ENCODE measurements at places on chromosomes 11 and 22.

DNA sequence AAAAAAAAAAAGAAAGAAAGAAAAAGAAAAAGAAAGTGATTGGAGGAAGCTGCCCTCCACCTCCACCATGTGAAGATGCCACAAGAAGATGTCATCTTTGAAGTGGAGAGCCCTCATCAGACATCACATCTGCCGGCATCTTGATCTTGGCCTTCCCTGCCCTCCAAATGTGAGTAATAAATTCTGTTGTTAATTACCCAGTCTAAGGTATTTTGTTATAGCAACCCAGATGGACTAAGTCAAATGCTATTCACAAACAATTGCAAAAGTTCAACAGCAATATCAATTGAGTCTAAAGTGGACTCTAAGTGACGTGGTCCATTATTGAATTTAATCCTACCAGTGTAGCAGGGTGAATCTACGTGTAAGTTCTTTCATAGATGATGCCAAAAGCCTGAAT, 55.9 kb upstream of the NUP160 start:
- no peak for DNase-seq

GRCh38 chr11:99781074-99781473, 760.3 kb downstream of the CNTN5 start:
- no peak for DNase-seq

DNA sequence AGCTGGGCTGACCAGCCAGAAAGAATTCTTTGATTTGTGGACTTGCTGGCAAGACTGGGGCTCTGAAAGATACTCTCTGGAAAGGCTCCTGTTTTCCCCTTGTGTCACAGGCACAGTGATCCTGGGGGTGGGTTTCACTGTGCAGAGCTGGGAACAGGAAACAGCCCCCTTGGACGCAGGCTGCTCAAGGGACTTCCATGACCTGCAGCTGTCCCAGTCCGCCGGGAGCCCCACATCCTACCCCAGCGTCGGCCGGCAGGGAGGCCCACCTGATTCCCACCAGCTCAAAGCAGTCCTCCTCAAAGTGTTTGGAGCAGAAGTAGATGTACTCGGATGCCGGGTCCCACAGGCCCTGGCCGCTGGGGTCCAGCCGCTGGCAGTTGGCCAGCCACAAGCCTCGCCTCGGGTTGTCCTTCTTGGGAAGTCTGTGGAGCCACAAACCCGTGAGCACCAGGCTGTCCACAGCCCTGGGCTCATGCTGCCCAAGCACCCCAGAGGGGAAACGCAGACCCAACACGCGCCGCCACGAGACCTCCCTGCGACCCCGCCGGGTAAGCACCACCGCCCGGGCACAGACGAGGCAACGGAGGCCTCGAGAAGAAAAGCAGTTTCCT, 824 bp downstream of the THAP7 start:
- no peak for DNase-seq

DNA sequence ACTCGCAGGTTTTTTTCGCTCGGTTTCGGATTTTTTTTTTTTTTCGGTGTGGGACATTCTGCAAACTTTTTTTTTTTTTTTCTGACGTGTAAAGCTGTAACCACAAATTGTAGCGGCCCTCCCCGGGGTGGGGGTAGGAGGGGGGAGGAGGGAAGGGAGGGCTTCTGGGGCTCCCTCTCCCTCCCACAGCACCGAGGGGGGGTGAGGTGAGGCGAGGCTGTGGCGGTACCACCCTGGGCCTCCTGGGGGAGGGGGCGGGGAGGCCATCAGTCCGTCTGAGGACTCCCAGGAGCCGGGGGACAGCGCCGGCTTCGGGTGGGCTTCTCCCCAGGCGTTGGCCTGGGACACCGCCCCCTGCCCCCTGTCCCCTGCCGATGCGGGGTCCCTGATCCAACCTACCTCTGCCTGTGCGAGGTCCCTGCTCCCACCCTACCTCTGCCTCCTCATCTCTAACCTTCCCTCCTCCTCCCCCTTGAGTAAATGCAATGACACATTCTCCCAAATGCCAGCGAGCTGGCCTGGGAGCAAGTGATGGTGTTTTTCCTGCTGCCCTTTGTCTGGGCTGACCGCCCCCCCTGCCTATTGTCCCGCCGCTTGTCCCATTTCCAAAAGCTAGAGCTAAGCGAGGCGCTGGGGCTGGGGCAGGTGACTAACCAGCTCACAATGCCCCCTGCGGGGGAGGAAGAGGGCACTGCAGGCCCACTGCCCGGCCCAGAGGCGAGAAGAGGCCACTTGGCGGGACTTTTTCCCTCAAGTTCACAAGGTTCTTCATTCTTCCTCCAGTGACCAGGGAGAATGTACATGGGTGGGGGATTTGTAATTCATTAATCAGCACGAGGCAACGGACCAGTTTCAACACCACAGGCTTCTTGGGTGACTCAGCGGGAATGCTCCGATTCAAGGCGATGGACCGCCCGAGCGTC, 511 bp upstream of the CLCF1 start:
- DNase-seq, result peak; percentile 79

DNA sequence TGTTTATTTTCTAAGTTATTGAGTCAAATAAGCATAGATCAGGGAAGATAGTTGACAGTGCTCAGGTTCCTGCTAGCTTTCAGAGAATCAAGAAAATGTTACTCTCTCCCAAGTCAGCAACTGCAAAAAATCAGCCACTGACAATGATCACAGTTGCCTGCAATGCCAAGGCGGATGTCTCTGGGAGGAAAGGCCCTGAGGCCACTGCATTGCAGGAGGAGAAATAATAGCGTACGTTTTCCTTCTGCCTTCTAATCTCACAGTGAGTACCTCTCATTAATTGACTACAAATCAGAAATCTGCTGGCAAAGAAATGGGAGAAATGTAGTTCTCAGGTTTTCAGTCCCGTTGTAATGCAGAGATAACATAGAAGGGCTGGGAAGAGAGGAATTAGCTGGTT, 54.0 kb upstream of the SPON1 start:
- DNase-seq, result no peak
